Suppressor macrophage treated with lipopolysaccharide for 1 hour (primary cell): ENCODE measurements at places on chromosomes 13 and 19.

DNA sequence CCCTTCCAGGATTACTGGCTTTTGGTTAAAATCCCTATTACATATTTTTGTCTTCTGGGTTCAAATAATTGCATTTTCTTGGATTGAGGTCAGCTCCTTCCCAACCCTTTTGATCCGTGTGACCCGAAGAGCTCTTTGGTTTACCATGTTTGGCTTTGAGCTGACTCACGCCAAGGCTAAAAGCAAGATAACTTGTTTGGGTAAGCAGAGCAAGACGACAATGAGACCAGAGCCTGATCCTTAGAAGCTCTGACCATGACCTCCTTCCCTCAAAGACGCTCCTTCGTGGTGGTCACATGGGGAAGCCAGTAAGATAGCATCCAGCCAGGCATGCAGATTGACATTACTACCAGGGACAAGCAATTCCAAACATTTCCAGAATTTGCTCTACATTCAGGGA lies 153.8 kb downstream of the DCT start:
- no peak for DNase-seq

GRCh38 chr19:12551060-12551832 lies at the start of gene ZNF564:
Gene ZNF564, minus strand, starts transcription at chr19:12551482. Its CDS starts 150 bp downstream, at chr19:12551332.
- DNase-seq, result peak; percentile 97

DNA sequence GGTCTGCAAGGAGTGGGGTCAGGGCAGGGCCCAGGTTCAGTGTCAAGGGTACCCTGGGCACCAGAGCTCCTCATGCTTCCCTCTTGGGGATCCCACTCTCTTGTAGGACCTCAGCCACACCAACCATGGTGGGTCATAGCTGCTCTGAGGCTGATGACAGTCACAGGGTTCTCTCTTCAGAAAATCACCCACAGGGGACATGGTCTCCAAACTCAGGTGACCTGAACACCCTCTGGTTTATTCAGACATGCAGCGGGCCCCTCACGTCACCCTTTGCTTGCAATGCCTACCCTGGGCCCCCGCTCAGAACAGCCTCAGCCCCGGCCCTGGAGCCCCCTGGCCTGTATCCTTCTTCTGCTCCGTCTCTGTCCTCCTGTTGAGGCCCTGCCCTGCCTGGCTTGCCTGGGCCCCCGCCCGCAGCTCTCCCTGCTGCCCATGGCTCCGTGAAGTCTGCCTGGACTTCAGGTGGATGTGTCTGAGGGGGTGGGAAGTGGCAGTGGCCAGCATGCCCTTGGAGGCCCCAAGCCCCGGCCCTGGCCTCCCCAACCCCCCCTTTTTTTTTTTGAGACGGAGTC lies 20.4 kb downstream of the CHERP start:
- no peak for DNase-seq

DNA sequence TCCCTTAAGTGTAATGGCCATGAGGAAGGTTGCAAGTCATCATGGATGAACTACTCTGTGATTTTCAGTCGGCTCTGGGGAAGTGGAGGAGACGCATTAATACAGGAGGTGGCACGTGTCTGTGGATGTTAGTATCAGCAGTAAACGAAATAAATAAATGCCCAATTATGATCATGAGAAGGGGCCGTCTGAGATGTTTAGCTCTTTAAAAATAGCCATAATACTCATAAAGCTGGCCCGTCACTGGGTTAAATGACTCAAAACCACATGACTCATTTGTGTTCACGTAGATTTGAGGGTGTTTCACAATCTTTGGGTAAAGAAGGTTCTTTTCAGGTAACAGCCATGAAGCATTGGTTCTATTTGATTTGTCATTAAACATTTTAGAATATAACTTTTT lies 620.6 kb downstream of the GPC6 start:
- no peak for DNase-seq

DNA sequence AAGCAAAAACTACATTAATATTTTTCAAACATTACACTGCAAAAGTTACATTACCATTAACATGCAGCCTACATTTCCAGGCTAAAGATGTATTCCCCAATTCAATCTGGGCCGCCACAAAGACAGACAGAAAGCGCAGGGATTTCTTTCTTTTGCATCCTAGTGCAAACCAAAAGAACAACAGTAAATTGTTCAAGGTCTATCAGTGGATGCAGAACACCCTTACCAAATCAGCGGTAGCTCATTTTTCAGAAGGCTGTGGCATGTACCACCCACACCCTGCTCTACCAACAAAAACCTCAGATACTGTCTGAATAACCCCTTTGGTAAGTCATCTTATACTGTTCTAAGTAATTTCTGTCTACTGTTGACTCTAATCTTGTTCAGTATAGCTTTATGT lies 3.6 kb downstream of the TPT1 start:
- DNase-seq, result no peak
